Stimulated activated CD4-positive, alpha-beta T cell treated with anti-CD3 and anti-CD28 coated beads, Interleukin-15, amount 100 ng/mL, for 48 hours (primary cell): ENCODE measurements at places on chromosomes 11 and 22.
A peak's percentile ranks its signal among the peaks of the same experiment; 100 is the strongest.

DNA sequence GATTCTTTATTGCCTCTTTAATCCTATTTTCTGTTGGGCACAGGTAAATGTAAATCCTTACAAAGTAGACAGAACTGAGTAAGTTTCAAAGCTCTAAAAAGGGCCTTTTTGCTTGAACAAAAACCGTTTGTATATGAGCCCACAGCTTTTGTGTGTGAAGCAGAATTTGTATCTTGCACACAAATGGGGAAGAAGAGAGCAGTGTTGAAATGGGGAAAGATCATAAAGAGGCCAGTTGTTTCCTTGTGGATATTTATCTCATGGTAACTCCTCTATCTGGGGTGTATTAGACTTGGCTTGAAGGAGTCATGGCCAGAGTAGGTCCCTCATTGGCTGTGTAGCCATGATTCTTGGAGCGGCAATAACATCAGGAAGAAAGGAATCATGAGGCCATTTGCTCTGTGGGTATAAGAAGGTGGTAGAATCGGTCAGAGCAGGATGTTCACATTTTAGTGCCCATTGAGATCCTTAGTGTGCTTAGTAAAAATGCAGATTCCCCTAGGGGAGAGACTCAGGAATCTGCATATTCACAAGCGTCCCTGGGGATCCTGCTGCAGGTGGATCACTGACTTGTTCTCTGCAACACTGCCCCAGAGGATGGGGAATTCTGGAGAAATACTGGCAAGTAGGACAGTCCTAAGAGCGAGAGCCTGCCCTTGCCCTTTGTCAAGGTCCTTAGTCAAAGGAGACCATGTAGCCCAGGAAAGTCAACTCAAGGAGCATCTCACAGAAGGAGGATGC is 126.5 kb downstream of the LDLRAD3 start:
- no peak for DNase-seq

GRCh38 chr11:45450189-45450588 is 164.0 kb upstream of the SYT13 start:
- no peak for DNase-seq

DNA sequence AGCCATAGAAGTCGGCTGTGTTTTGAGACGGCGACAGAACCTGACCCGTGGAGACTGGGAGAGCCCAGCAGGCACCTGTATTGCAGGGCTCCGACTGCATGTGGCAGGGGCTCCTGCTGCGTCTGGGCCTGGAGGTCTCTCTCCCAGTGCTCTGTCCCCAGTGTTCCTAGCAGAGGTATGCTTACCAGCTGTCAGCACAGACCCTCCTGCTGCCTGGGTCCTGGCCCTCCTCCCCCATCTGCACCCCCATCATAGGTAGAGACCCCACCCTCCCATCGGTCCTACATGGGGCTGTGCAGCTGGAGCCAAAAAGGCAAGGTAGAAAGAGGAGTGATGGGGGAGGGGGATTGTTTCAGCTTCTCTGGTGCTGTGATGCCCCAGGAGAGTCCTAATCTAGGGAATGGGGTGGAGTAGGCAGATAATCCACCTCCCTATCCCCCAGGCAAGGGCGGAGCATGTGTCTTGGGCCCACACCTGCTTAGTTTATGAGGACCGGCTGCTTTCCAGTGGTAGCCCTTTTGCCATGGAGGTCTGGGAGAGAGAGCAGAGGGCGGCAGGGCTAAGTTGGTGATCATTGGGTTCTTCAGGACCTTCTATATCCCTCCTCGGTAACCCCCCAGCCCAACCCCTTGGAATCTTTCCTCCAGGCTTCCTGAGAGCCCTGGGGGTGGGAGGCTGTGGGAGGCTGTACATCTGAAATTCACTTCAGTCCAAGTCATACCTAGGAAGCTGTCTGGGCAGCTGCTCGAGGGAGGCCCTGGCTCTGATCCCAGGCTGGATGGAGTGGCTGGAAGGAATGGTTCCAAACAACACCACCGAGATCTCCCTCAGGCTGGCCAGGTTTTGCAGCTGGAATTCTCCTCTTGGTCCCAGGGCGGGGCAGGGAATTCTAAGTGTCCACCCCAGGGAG is 5.3 kb downstream of the SLC7A4 start:
- DNase-seq = no peak

GRCh38 chr22:46432164-46433068 is 96.9 kb downstream of the TRMU start:
- no peak for DNase-seq

DNA sequence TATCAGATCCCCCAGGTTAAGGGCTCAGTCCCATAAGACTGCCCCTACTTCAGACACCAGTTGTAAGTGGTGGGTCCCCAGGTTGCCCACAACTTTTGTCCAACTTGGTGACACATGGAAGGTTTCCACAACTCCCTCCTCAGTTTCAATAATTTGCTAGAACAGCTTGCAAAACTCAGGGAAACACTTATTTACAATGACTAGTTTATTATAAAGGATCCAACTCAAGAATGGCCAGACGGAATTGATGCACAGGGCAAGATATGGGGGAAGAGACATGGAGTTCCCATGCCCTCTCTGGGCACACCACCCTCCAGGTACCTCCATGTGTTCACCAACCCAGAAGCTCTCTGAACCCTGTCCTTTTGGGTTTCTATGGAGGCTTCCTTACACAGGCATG is 5.6 kb downstream of the APOL6 start:
- no peak for DNase-seq

GRCh38 chr22:30469165-30469564 is 2.7 kb downstream of the SEC14L3 start:
- DNase-seq = no peak

DNA sequence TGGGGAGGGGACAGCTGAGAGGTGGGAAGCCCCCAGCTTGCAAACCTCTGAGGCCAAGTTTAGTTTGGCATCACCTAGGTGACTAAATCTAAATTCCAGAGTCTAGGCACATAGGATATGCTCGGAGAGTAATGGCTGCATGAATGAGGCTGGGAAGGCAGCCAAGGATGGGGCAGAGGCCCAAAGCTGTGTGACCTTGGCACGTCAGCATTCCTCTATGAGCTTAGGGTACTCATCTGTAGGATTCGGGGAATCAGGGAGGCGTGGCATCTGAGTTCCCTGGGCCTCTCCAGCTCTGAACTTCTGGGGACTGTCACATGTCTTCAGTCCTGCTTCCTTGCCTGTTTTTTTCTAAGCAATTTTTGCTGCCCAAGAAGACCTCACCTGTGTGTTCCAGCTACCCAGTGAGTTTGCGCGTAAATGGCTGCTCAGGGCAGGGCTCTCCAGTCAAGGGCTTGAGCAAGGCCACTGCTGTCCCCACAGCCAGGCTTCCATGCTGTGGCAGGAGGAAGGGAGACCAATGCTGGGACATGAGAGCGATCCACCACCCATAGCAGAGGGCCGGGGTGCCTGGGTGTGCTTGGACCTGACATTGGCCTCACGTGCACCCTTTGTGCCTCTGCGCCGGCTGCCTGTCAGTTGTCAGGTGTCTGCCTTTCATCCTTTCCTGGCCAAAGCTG is 13.9 kb downstream of the DAGLA start:
- no peak for DNase-seq

GRCh38 chr11:29781268-29781667 is 235.6 kb downstream of the KCNA4 start:
- no peak for DNase-seq

- DNase-seq = peak; percentile 53
Observed at GRCh38 chr11:60334005-60334620, 7.1 kb downstream of the MS4A6E start.

- no peak for DNase-seq
Observed at GRCh38 chr11:62087694-62088093, 36.1 kb upstream of the INCENP start.

- DNase-seq = no peak
Observed at GRCh38 chr11:108019870-108020540, 11.3 kb downstream of the CUL5 start.

- DNase-seq = no peak
Observed at GRCh38 chr11:95374105-95374504, 143.1 kb upstream of the SESN3 start.

- no peak for DNase-seq
Observed at GRCh38 chr11:15911377-15912044, 444.8 kb downstream of the SOX6 start.
